ENCODE measurements at places on chromosomes 12 and 14. TPM values are rescaled to one million over a fixed set of nuclear protein-coding genes. Genes with fewer than 3 reads are reported as not detected.

The HEATR5A gene
- total RNA-seq: 50.5 TPM

The TDRD9 gene
- not detected for total RNA-seq

The PIANP gene
- total RNA-seq: 0.64 TPM

The NR1H4 gene
- 44.9 TPM for total RNA-seq

The MPHOSPH9 gene
- total RNA-seq: 90.9 TPM

The KLHL33 gene
- not detected for total RNA-seq

The KRT2 gene
- not detected for total RNA-seq

The RNASE1 gene
- 119 TPM for total RNA-seq

The TSPAN19 gene
- total RNA-seq: not detected

The ZBTB39 gene
- 8.0 TPM for total RNA-seq

The HSPB8 gene
- total RNA-seq: 59.8 TPM

The SLCO1B1 gene
- total RNA-seq: not detected

The TMTC2 gene
- total RNA-seq: 19.8 TPM

The DNAI7 gene
- not detected for total RNA-seq

The GTF2H3 gene
- 2.6 TPM for total RNA-seq

The SYNDIG1L gene
- total RNA-seq: 0.32 TPM

The PTPN6 gene
- total RNA-seq: 30.3 TPM

The GCN1 gene
- 134 TPM for total RNA-seq

The PTPRR gene
- 13.2 TPM for total RNA-seq

The CACNA1C gene
- total RNA-seq: 35.2 TPM

The ARID2 gene
- total RNA-seq: 22.9 TPM

The GLI1 gene
- total RNA-seq: 0.41 TPM

The KRT1 gene
- total RNA-seq: not detected

The ANAPC7 gene
- total RNA-seq: 127 TPM

The KERA gene
- total RNA-seq: not detected

The CACNA2D4 gene
- 7.2 TPM for total RNA-seq

The C3AR1 gene
- total RNA-seq: 3.8 TPM

The GLIPR1L2 gene
- 0.95 TPM for total RNA-seq

The VWF gene
- 31.3 TPM for total RNA-seq

The LAG3 gene
- total RNA-seq: not detected

The OTOGL gene
- 0.41 TPM for total RNA-seq

The CCDC184 gene
- total RNA-seq: 0.27 TPM

The PLA2G1B gene
- not detected for total RNA-seq

The RIPK3 gene
- total RNA-seq: 45.6 TPM

The PZP gene
- not detected for total RNA-seq

The RERGL gene
- not detected for total RNA-seq

The PYGL gene
- total RNA-seq: 25.9 TPM

The KLRG1 gene
- total RNA-seq: 2.5 TPM

The CD63 gene
- total RNA-seq: 427 TPM

The RHOF gene
- total RNA-seq: 251 TPM

The TC2N gene
- 85.4 TPM for total RNA-seq

The CELA1 gene
- total RNA-seq: not detected

The FSCB gene
- not detected for total RNA-seq

The ACSM4 gene
- not detected for total RNA-seq

The GPR135 gene
- total RNA-seq: 7.4 TPM

The RFLNA gene
- total RNA-seq: 31.8 TPM

The ASCL1 gene
- not detected for total RNA-seq
